ENCODE measurements at places on chromosomes 7 and 10. TPM values are rescaled to one million over a fixed set of nuclear protein-coding genes. Genes with fewer than 3 reads are reported as not detected.

The CYP2C8 gene
- 0.92 TPM for total RNA-seq

The TMEM213 gene
- 1.9 TPM for total RNA-seq

The OR2A12 gene
- not detected for total RNA-seq

The MEOX2 gene
- 17.1 TPM for total RNA-seq

The MYPN gene
- total RNA-seq: not detected

The PALD1 gene
- 16.0 TPM for total RNA-seq

The PTER gene
- total RNA-seq: 20.3 TPM

The ITGA8 gene
- total RNA-seq: 23.4 TPM

The TMEM178B gene
- total RNA-seq: 0.18 TPM

The LRRD1 gene
- not detected for total RNA-seq

The ATOH7 gene
- not detected for total RNA-seq

The DIP2C gene
- total RNA-seq: 15.1 TPM

The ATRNL1 gene
- 0.92 TPM for total RNA-seq

The BEND7 gene
- total RNA-seq: 16.9 TPM

The ITIH5 gene
- 14.8 TPM for total RNA-seq

The SRGN gene
- total RNA-seq: 232 TPM

The MCM10 gene
- 0.38 TPM for total RNA-seq

The CTAGE15 gene
- 0.95 TPM for total RNA-seq

The PNLIPRP2 gene
- not detected for total RNA-seq

The SPDYE16 gene
- total RNA-seq: 0.18 TPM

The IGF2BP3 gene
- 2.0 TPM for total RNA-seq

The OPN1SW gene
- total RNA-seq: not detected

The IFIT1B gene
- not detected for total RNA-seq

The FEZF1 gene
- total RNA-seq: not detected

The GPR85 gene
- total RNA-seq: 4.5 TPM

The BMPER gene
- total RNA-seq: 7.4 TPM

The TMEM236 gene
- 5.9 TPM for total RNA-seq

The ACHE gene
- 0.97 TPM for total RNA-seq

The DGKB gene
- total RNA-seq: 0.09 TPM

The ELN gene
- total RNA-seq: 83.3 TPM

The NYAP1 gene
- 1.1 TPM for total RNA-seq

The KCNMA1 gene
- total RNA-seq: 41.3 TPM

The PVRIG gene
- not detected for total RNA-seq

The GALNT17 gene
- 6.6 TPM for total RNA-seq

The PDE6C gene
- not detected for total RNA-seq

The SLC25A28 gene
- total RNA-seq: 50.1 TPM

The LMBR1 gene
- total RNA-seq: 71.1 TPM

The ARHGAP22 gene
- total RNA-seq: 9.6 TPM

The RTKN2 gene
- 109 TPM for total RNA-seq

The PDIA4 gene
- total RNA-seq: 123 TPM

The CABCOCO1 gene
- total RNA-seq: 3.5 TPM

The SLC18A3 gene
- not detected for total RNA-seq

The CCZ1 gene
- 56.8 TPM for total RNA-seq

Data from lower lobe of right lung (tissue), 2 donors.